ENCODE measurements at places on chromosomes 7 and 10.

DNA sequence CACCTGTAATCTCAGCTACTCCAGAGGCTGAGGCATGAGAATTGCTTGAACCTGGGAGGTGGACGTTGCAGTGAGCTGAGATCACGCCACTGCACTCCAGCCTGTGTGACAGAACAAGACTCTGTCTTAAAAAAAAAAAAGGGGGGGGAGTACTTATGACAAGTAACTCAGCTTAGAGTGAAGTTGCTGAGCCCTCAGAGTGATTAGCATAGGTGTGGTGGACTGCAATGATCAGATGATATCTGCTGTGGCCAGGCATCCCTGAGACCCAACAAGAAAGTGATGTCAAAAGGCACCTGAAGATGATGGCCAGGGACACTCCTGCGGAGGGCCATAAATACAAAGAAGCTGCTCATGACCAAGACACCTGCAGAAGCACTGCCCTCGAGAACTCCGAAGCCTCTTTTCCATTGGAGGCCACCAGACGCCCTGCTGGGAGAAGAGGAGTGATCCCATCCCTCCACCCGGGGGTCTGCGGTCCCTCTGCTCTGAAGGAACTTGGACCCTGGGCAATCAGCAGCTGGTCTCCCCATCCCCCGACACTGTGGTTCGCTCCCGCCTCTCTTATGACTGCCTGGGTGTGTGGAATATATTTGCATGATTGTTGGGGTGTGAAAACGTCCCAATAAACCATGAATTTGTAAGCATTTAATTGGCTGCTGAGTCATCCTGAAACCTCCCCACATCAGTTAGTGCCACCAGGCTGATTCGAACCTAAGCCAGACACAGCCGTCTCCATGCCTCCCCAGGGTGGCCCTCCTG is 46.0 kb downstream of the RASGEF1A start:
- no peak for DNase-seq

GRCh38 chr7:69126896-69127479 is 471.3 kb upstream of the AUTS2 start:
- DNase-seq, result no peak

DNA sequence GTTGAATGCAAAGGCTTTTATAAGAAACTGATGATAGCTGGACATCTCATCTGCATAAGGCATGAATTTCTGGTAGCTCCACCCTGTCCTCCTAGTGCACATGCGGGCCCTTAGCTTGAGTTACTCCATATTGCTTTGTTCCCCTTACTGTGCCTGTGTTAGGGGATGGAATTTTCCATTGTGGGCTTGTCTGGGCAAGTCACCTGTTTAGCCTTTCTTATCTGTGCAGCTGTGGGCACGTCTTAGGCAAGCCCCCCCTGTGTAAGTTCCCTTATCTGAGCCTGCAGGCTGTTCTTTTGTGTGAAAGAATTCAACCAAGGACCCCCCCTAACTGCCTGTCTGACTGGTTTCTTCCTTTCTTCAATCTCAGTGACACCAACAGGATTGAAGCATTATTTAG is 14.5 kb upstream of the CROT start:
- DNase-seq, result no peak

GRCh38 chr10:8181496-8182157 is 127.1 kb downstream of the GATA3 start:
- no peak for DNase-seq

GRCh38 chr7:132646052-132646451 is 69.8 kb upstream of the PLXNA4 start:
- peak; percentile 9 for DNase-seq

GRCh38 chr7:69553190-69553589 is 45.1 kb upstream of the AUTS2 start:
- no peak for DNase-seq

- DNase-seq, result no peak
Observed at GRCh38 chr10:90889636-90890035, 17.9 kb downstream of the RPP30 start.

DNA sequence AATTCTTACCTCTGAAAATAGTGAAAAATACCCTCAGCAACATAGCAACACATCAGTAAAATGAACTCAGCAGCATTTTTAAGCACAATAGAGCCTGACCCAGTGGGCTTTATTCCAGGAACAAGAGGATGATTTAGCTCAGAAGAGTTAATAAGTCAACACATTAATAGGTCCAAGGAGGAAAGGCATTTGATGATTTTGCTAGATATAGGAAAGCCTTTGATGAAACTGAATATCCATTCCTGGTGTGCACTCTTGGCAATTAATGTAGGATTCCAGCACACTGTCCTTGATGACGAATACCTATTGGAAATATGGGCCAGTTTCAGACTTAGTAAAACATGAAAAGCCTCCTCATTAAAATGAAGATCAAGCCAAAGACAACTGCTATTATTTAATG is 42.5 kb downstream of the RASGEF1A start:
- DNase-seq, result no peak

- peak; percentile 57 for DNase-seq
Observed at GRCh38 chr10:17237915-17238444, 9.9 kb downstream of the VIM start.

GRCh38 chr10:80474941-80475340 is 20.8 kb downstream of the TSPAN14 start:
- DNase-seq, result no peak

DNA sequence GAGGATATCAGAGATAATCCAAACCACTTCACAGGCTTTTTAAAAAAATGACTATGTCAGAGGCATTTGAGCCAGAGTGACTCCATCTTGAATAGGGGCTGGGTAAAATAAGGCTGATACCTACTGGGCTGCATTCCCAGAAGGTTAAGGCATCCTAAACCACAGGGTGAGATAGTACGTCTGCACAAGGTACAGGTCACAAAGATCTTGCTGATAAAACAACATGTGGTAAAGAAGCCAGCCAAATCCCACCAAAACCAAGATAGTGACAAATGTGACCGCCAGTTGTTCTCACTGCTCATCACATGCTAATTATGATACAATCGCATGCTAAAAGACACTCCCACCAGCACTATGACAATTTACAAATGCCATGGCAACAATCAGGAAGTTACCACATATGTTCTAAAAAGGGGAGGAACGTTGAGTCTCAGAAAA is 177.5 kb downstream of the RAPGEF5 start:
- DNase-seq, result no peak

GRCh38 chr10:114855776-114856543 is 34.4 kb downstream of the FHIP2A start:
- peak; percentile 71 for DNase-seq

GRCh38 chr10:122475591-122476332 is 14.4 kb downstream of the HTRA1 start:
- DNase-seq, result no peak

GRCh38 chr7:46291601-46292150 is 370.6 kb upstream of the IGFBP3 start:
- DNase-seq, result peak; percentile 76

DNA sequence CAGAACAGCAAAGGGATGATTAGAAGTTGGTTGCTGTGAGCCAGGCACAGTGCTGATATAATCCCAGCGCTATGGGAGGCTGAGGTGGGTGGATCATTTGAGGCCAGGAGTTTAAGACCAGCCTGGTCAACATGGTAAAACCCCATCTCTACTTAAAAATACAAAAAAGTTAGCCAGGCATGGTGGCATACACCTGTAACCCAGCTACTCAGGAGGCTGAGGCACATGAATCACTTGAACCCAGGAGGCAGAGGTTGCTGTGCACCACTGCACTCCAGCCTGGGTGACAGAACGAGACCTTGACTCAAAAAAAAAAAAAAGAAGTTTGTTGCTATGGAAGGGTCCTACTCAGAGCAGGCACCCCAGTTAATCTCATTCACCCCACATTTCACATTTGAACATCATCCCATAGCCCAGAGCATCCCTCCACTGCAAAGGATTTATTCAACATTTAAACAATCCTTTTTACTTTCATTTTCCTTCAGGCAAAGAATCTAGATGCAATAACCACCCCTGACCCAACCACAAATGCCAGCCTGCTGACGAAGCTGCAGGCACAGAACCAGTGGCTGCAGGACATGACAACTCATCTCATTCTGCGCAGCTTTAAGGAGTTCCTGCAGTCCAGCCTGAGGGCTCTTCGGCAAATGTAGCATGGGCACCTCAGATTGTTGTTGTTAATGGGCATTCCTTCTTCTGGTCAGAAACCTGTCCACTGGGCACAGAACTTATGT is 4.1 kb downstream of the IL6 start:
- DNase-seq, result peak; percentile 96

- DNase-seq, result peak; percentile 19
Observed at GRCh38 chr10:101695404-101695890, 477 bp upstream of the FBXW4 start.

DNA sequence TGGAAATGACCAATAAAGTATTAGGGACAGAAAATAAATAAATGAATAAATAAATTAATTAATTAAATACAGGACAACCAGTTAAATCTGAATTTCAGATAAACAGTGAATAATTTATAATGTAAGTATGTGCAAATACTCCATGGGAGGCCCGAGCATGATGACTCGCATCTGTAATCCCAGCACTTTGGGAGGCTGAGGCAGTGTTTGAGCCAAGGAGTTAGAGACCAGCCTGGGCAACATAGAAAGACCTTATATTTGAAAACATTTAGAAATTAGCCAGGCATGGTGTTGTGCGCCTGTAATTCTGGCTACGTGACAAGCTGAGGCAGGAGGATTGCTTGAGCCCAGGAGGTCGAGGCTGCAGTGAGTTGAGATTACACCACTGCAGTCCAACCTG is 123.7 kb downstream of the CUL2 start:
- DNase-seq, result peak; percentile 12
